ENCODE measurements at places on chromosomes 6 and 20.

- DNase-seq = no peak
Measured at GRCh38 chr6:24981386-24981760, 45.6 kb upstream of the RIPOR2 start.

- DNase-seq = no peak
Measured at GRCh38 chr6:5506597-5506996, 245.3 kb downstream of the FARS2 start.

DNA sequence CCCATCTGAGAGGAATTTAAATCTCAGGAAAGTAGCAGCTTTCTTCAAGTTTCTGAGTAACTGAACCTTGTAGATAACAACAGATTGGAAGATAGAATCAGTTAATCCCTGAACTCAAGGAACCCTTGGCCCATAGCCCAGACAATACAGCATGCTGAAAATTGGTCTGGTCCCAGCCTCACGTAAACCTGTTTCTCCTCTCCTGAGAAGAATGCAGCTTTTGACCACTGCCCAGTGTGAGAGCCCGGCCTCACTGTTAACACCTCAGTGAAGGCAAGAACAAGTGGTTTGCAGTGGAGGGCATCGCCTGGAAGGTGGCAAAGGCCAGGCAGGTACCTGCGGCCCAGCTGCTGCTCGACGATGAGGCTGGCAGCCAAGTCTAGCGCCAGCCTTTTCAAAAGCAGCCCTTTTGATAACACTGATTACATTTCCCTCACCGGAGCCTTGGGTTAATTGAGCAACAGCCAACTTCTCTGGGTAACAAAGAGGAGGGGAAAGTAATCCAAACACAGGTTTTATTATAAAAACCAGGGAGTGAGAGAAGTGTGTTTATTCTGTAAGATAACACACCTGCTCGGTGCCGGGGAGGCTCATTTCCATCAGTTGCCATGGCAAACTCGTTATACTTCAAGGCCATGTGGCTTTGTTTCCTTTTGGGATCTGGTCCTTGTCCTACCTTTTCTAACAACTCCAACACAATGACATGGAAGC is 54.0 kb downstream of the TRAF3IP2 start:
- no peak for DNase-seq

DNA sequence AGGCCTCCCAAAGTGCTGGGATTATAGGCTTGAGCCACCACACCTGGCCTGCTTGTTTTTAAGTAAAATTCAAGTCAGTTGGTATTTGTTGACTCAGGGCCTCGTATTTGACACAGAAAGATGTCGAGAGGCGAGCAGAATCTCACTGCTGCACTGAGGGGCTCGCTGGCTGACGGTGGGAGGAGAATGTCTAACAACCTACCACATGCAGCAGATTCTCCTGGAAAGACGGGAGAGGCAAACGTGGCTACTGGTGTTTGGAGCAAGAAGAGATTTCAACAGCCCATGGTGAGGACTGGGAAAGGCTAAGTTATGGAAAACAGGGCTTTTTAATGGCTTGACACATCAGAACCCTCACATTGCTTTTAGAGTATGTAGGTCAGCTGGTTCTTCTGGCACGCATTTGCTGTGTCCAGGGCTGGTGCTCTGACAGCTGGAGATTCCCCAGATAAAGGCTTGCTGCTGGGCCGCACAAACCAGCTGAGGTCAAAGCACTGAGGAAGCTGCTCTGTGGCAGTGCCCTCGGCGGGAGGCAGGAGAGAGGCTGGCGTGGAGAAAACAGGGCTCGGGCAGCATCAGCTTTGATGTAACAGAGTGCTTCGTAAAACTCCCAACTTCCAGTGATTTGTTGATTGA is 84.2 kb upstream of the FRMD1 start:
- peak; percentile 92 for DNase-seq

- DNase-seq = no peak
Measured at GRCh38 chr6:100353276-100354015, 111.3 kb downstream of the SIM1 start.

DNA sequence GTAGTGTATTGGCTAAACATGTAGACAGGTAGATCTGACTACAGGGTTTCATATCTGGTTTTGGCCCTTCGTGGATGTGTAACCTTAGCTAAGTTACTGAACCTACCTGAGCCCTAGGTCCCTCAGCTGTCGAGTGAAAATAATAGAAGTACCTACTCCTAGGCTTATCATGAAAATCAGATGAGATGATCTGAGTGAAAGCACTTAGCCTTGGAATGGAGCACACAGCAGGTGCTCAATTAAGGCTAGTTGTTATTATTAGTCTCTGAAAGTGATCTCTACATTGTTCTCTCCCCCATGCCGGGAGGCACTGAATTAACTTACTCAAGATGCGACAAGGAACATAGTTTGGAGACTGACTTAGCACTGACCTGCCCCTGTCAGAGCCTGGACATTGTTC is 174.7 kb upstream of the ZNF217 start:
- DNase-seq = no peak

- DNase-seq = no peak
Measured at GRCh38 chr6:150636808-150637207, 37.1 kb downstream of the PLEKHG1 start.

GRCh38 chr6:63805808-63806572 is 170.4 kb downstream of the PHF3 start:
- no peak for DNase-seq

Measured in sigmoid colon (tissue), 7 donors.